Hindlimb muscle (tissue), 1 donor: ENCODE measurements at places on chromosomes 5 and 9.
A peak's percentile ranks its signal among the peaks of the same experiment; 100 is the strongest.

DNA sequence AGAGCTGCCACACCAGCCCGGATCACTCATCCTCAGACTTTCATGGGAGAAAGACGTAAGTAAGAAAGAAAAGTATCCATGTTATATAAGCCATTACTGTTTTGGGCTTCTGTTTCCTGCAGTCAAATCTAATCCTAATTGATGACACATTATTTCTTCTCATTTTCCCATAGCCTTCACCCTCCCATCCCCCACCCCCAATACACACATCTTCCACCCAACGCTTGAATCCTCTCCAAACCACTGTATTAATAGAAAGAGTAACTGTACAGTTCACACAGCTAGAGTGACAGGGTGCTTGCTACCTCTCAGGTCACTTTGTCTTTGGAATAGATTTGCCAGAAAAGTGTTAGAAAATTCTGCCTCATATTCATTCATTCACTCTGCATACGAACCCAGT is 69.3 kb upstream of the IL17B start:
- no peak for DNase-seq

GRCh38 chr5:177469750-177470525 is 3.5 kb downstream of the DBN1 start:
- no peak for DNase-seq

DNA sequence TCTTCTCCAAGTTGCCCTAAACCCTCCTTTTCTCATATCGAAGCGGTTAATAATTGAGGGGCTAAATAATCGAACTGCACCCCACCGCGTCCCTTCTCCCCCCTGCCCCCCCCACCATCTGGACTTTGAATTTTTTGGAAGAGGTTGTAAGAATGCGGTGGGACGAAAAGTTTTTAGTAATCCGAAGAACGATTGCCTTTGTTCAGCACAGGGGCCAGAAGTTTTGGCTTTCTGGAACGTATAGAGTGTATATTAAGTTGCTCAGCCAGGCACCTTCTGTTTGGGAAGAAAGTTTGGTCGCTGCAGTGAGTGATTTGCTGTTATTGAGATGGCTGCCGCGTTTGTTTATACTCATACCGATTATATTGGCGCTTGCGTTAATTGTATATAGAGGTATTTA is 518 bp downstream of the ERBIN start:
- DNase-seq = peak; percentile 23

- DNase-seq = no peak
Observed at GRCh38 chr9:115137526-115137925, 19.6 kb upstream of the TNC start.

- peak; percentile 61 for DNase-seq
Observed at GRCh38 chr9:91954841-91955471, 4.9 kb upstream of the ROR2 start.

- peak; percentile 51 for DNase-seq
Observed at GRCh38 chr5:43191740-43192557, at the start of gene NIM1K. TSS of gene NIM1K (plus strand) at chr5:43192225. CDS start at chr5:43245776, 53,551 bp downstream.

DNA sequence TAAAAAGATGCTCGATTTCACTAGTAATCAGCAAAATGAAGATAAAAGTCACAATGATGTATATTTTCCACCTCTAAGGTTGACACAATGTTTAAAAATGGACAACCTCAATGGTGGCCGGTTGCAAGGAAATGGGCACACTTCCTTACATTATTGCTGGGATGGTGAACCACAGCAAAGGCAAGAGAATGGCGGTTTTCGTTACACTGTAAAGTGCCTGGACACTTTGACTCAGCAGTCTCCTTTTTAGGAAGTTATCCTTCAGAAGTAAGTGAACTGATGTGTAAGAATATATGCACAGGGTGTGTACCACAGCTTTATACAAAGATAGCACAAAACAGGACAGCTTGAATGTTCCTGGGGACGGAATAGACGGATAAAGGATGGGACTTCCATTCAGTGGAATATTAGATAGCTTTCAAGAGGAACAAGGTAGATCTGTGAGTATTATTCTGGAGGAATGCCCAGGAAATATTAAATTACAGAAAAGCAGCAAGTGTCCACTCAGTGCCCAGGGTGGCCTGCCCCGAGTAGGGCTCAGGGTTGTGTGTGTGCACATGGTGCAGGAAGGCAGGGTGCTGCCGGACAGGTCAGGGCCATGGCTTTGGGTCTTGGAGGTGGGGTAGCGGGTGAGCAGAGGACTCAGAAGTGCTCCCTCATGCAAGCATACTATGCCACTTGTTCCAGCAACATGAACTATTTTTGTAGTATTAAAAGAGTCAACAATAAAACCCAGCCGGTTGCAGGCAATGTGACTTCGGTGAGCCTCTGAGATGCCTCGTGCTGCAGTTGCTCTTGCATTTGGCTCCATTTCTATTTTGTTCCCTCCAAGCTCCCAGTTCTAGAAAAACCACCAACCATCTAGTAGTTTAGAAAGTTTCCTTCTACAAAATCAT is 24.5 kb downstream of the GADD45G start:
- DNase-seq = no peak

GRCh38 chr5:64634997-64635686 is 55.2 kb upstream of the SHISAL2B start:
- DNase-seq = peak; percentile 15

- DNase-seq = no peak
Observed at GRCh38 chr5:73606206-73606753, 19.7 kb upstream of the ARHGEF28 start.

- DNase-seq = no peak
Observed at GRCh38 chr5:107365320-107366109, 305.2 kb downstream of the EFNA5 start.

DNA sequence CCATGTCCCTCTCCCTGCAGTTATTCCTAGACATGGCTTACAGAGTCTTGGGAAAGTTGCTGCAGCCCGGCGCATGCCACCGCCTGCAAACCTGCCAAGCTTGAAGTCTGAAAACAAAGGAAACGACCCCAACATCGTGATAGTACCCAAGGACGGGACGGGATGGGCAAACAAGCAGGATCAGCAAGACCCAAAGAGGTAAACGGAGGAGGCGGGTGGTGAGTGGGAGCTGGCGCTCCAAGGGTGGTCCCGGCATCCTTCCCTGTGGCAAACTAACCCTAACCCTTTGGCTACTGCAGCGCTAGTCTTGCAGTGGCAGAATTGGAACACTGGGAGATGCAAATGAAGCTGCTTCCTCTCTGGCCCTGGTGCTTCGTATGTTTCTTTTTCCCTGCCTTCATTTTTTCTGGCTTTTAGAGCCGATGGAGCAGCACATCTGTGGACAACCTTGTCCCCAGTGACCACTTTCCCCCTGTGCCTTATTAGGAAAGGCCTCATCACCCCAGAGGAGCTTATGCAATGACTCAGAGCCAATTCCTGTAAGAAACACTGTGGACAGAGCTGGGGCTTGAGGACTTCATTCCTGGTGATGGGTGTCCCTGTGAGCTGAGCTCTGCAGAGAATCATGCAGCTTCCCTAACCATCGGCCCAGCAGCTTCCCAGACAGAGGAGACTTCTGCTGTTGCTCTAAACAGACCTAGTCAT is 38.9 kb downstream of the PRRC2B start:
- no peak for DNase-seq

DNA sequence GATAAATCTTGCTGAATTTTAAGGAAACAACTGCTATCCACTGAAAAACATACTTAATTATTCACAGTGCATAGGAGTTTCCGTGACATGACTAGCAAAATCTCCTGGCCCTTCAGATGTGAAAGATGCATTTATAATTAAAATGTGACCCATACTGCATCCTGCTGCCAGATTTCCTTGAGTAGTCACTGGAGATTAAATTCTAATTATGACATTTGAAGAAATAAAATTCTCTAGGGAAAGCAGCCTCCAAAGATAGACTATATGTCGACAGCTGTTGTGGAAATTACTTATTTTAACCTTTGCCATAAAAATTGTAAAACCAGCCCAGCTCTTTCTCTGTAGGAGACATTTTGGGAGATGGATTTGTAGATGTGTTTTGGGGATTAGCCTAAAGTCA is 193.6 kb upstream of the SMC2 start:
- DNase-seq = peak; percentile 7

- DNase-seq = no peak
Observed at GRCh38 chr5:91027405-91028139, 355.5 kb downstream of the ARRDC3 start.

- peak; percentile 78 for DNase-seq
Observed at GRCh38 chr9:124011460-124012301, at the start of gene LHX2. TSS of gene LHX2 (plus strand) at chr9:124011768. CDS start at chr9:124012349, 581 bp downstream.

DNA sequence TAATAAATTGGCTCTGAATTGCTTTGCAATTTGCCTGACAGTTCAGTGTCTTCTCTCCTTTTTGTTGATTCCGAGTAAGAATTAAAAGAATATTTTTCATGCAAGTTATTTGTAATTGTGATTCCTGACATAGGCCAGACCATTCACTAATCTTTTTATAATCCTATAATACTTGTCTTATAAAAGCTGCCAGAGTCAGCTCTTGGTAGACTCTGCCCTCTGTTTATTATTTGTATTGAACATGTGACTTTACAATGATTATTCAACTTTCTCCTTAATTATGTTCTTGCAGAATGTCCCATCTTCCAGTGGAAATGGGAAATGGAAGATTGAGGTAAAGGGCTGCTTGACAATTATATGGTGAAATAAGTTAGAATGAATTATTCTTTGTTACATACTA is 121.0 kb downstream of the SV2C start:
- DNase-seq = no peak
